ENCODE measurements at places on chromosomes 2 and 18.

DNA sequence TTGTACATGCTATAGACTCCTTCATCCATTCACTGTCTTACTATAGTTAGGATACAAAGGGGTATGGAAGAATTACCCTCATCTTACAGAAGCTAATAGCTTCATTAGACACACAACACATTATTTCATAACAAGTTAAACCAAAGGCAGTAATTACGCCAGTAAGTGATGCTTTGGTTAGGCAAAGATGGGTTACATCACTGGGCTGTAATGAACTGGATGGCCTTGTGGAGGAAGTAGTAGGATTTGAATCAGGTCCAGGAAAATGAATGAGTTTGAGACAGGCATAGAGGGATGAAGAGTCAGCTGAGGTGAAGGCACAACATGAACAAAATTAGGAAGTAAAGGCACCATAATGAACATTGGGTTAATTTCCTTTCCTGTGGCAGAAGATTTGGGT lies 80.1 kb downstream of the SOCS6 start:
- no peak for DNase-seq

DNA sequence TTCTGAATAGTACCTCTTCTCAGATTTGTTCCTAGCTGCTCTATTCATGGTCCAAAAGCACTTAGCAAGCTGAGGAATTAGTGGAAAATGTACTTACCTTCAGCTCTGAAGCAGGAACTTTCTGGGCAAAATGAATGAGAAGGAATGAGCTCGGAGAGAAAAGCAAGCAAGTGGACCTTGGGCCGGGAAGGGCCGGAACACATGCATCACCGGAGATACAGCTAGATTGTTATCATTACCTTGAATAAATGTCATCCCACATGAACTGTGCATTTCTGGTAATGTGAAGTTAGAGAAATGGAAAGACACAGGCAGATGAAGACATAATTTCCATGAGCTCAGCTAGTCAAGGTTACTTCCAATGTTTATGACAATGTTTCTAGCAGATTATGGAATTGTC lies at the start of gene MC2R:
Gene MC2R (minus strand): TSS at position 146 of the 400 bp plus-strand sequence. CDS start 30,018 bp downstream, outside the sequence.
- no peak for DNase-seq

DNA sequence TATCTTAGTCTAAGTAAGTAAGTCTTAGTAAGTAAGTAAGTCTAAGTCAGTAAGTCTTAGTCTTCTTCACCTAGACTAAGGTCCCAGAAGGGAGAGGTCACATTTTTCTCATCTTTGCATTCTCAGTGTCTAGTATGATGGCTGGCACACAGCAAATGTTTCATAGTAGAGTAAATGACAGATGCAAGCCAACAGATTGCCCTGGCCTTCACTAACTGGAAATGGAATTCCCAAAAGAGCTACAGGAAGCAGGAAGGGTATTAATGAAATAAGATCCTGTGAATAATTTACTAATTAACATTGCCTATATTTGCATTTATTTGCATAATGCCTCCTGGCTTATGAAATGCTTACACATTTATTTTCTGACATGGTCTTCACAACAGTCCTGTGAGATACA lies 221.6 kb downstream of the RAD51AP2 start:
- no peak for DNase-seq

GRCh38 chr2:191209340-191209739 lies 35.9 kb upstream of the MYO1B start:
- no peak for DNase-seq

DNA sequence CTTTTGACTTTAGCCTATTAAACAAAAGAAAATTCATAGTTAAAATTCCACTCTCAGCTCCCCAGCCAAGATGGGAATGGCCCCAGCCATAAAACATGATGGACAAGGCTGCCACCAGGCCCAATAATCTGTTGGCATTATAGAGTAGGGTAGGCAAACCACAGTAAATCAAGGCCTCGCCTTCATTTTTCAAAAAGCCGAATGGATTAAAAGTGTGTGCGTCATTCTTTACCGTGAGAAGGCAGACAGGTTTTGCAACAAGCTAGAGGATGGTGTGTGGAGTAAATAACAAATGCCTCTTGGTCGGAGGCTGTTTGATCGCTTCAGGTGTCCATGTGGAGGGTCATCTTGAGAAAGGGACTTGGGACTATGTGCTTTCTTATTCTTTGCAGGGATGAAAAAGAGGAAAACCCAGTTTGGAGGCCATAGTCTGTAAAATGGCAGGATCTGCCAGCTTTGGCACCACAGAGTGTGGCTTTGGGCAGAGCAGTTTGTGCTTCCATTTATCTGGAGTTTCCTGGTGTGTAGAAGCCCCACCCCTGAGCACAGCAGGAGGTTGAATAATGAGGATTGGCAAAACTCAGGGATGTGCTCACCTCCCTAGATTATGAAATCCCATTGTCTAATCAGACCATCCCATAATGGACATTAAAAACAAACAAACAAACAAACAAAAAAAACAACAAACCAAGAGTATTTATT lies 57.1 kb upstream of the ITGB6 start:
- DNase-seq, result no peak
